ENCODE measurements at places on chromosomes 6 and 20.

DNA sequence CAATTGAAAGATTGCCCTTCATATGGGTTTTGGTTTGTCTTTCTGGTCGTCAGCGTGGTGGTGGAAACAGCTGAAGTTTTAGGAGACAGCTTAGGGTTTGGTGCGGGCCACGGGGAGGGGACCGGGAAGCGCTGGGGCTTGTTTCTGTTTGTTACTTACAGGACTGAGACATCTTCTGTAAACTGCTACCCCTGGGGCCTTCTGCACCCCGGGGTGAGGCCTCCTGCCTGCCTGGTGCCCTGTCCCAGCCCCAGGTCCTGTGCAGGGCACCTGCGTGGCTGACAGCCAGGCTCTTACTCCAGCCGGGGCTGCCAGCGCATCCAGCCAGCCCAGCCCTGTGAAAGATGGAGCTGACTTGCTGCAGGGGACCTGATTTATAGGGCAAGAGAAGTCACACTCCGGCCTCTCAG lies 22.8 kb downstream of the NPEPL1 start:
- no peak for DNase-seq

- no peak for DNase-seq
Measured at GRCh38 chr6:166448432-166448831, 65.7 kb upstream of the MPC1 start.

DNA sequence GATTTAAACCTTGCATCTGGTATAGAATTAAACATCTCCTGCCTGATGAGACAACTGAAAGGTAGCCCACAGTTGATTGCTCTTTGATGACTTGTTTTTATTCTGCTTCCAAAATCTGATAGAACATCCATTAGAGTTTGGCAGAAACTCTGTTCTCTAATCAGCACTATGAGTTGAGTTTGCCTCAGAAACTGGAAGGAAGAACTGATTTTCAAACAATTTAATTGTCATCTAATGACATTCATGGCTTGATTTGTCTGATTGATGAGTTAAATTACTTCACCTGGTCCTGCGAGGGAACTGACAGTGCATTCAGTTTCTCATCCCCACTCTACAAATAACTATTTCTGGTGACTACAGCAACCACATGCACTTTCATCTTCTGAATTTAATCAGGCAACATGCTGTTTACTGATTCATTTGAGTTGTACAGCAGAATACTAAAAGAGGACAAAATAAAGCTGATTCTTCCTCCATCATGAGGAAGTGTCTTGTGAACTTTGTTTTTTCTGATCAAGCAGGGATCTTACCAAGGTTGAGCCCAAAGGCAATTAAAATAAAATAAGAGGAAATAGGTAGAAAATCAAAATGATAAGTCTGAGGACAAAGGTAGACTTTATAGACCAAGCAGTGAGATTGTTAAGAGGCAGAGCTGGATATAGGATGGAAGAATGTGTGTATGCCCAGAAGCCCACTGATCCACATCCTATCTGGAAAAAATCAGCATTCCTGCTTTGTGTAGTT lies 15.7 kb upstream of the MRAP2 start:
- DNase-seq, result no peak

GRCh38 chr20:63930971-63931553 lies 25.2 kb downstream of the UCKL1 start:
- no peak for DNase-seq

DNA sequence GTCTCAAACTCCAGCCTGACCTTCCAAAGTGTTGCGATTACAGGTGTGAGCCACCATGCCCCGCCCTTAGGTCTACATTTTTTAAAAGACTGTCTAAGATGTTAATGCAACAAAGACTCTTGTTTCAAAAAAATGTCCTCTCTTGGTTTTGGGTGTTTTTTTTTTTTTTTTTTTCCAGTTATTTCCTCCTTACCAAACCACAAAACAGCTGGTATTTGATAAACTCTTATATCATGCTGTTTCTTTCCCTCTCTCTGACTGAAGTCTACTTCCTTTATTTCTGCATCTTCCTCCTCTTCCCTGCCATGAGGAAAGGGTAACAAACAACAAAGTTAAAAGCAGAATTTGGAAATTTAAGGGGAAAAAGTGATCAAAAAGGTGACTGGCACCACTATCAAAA lies 21.2 kb downstream of the STK38 start:
- no peak for DNase-seq

DNA sequence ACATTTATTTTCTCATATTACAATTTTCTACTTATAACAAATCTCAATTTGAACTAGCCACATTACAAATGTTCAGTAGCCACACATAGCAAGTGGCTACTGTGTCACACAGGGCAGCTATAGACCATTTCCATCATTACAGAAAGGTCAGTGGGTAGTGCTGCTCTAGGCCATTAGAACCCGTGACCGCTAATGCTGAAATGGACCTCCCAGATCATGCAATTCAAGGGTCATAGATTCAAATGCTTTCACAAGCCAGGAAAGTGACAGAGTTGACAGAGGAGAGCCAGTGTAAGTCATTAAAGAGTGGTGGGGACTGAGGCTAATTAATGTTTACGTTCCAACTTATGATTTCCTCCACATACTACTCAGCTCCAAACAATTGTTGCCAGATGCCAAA lies 3.5 kb upstream of the OCSTAMP start:
- no peak for DNase-seq

- no peak for DNase-seq
Measured at GRCh38 chr20:9262653-9263194, 193.8 kb downstream of the PLCB4 start.

- no peak for DNase-seq
Measured at GRCh38 chr20:59526242-59527225, 77.8 kb upstream of the PHACTR3 start.

- no peak for DNase-seq
Measured at GRCh38 chr20:54515793-54516628, 40.6 kb downstream of the DOK5 start.

DNA sequence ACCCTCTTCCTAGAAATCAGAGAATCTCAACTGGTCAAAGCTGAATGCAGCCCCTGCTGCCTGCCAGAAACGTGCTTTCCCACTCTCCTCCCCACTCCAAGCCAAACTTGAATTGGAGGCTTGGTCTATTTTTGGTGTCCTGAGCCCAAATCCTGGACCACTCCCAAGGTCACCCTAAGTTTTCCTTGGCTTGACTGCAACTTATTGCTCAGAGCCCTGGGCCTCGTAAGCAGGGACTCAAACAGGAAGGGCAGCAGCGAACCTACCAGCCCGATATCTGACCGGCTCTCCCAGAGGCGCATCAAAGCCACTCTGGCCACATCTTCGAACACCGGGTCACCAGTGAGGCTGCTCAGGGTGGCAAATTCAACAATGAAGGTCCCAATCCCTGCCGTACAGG lies 12.7 kb downstream of the EDEM2 start:
- no peak for DNase-seq

DNA sequence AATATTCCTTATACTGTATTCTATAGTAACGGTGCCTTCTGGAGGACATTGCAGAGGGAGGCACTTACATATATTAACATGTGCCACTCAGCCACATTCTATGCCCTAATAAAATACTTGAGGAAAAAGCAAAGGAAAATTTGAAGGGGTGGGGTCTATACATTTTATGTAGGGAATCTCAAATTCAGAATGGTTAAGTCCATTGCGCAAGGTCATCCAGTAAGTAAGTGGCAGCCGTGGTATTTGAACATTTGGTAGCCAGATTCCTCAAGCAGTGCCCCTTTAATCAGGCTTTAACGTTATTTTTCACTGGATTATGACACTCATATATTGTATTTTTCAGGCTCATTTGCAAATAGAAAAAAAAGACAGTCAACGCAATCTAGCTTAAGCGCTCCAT lies 738.3 kb downstream of the DOK5 start:
- no peak for DNase-seq

- DNase-seq, result no peak
Measured at GRCh38 chr6:161318456-161318855, 44.6 kb upstream of the AGPAT4 start.

GRCh38 chr6:8229915-8230756 lies 127.8 kb upstream of the EEF1E1 start:
- no peak for DNase-seq

GRCh38 chr20:18496042-18496441 lies 983 bp downstream of the RBBP9 start:
- no peak for DNase-seq

DNA sequence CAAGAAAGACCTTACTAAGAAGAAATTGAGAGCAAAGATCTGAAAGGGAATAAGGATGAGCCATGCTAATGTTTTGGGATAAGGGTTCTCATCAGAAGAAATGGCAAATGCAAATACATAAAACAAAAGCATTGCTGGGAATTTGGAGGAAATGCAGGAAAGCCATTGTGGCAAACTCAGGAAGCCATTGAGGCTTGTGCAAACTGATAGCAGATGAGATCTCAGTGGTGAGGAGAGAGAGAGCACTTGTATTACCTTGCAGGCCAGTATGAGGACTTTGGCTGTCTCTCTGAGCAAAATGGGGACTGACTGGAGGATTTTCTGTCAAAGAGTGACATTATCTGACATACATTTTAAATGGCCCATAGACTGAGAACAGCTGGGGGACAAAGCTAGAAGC lies 103.0 kb downstream of the ADGRB3 start:
- DNase-seq, result no peak

- DNase-seq, result no peak
Measured at GRCh38 chr20:38987777-38988176, 25.6 kb downstream of the DHX35 start.

- DNase-seq, result no peak
Measured at GRCh38 chr6:4125933-4126864, 9.2 kb downstream of the ECI2 start.

- DNase-seq, result no peak
Measured at GRCh38 chr20:11174861-11175260, 501.1 kb upstream of the JAG1 start.

DNA sequence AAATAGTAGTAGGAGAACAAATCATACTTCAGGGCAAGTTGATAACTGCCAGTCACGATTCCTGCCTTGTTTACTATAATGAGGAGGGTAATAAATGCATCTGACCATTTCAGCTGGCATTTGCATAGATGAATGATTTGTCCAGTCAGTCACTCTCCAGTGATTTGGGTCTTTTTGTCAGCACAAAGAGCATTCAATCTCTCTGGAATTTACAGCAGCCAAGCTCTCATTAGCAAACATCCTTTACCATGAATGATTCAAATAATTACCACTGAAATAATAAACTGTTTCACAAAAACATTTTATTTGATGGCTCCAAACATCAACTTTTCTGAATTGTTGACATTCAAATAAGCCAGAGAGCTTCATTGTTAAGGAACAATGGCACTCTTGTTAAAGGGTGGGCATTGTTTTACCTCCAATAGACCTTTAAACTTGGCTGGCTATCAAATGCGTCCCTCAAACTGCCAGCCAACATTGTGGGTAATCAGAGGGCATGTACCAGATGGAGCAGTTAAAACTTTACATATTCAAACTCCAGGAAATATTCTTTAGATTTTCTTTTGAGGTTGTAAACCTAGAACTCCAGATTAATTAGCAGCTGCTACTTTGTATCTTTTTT lies 30.0 kb upstream of the FBXL4 start:
- no peak for DNase-seq

DNA sequence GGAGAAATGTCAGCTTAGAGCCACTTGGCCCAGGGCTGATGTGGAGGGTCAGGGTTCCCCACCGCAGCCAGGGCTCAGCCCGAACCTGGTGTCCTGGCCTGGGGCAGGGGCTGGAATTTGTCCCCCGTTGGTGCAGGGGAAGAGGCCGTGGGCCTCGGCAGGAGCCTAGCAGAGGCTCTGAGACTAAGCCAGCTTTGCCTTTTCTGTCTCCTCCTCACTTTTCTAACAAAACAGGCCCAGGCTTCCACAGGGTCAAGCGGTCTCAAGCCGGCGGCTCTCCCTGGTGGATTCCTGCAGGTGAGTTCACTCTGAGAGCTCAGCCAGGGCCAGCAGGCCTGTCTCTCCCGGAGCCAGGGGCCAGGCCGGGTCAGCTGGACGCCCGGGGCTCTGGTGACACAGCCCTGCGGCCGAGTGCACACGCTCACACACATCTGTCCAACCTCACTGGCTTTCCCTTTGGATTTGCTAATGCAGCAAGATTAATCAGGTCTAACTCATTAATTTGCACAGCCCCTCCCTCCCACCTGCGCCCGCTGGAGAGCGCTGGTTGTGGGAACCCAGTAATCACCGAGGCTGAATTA lies 2.9 kb upstream of the CHRNA4 start:
- no peak for DNase-seq

- no peak for DNase-seq
Measured at GRCh38 chr6:145028144-145028818, 707.0 kb downstream of the EPM2A start.

GRCh38 chr20:11193241-11193640 lies 519.4 kb upstream of the JAG1 start:
- DNase-seq, result no peak

All from activated CD8-positive, alpha-beta memory T cell treated with anti-CD3 and anti-CD28 coated beads for 1 hour (primary cell).